Osteocyte (in vitro differentiated cells): ENCODE measurements at places on chromosomes 6 and 20. TPM values are rescaled to one million over a fixed set of nuclear protein-coding genes. Genes with fewer than 3 reads are reported as not detected.

DNA sequence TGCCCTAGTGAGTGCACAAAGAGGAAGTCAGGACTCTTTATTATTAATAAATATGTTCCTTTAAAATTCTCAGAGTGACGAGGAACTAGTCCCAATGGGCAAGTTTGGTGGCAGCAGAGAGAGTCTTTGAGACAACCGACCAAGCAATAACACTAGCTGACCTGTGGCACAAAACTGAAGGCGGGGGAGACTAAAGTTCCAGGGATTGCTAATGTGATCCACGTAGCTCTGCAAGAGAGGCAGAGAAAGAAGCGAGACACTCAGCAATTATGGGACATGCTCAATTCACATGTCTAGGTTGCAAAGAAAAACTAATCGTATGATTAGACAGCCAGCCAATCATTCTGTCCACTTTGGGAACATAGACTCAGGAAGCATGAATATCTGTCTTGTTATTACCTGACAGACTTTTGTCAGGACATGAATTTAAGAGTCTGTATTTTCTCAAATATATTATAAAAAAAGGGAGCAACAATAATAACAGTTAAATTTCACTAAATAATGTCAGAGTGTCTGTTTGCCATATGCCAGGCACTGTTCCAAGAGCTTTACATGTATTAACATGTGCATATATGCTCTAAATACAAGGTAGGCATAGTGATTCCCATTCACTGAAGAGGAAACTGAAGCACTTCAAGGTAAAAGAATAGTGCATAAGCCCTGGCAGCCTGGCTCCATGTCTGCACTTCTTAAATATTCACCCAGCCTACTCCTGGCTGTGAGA lies 81.0 kb downstream of the COL9A1 start:
- peaks cover 31% of the 10 kb centered on the region for H3K27me3 ChIP-seq
- no peak overlapping the region for H3K27ac ChIP-seq
- H3K36me3 ChIP-seq = no peaks in the 10 kb centered on the region
- H3K4me1 ChIP-seq = no peaks in the 10 kb centered on the region
- no peak overlapping the region for H3K4me3 ChIP-seq

GRCh38 chr6:130879826-130880225 lies 52.6 kb downstream of the SMLR1 start:
- H3K27me3 ChIP-seq = no peaks in the 10 kb centered on the region
- H3K4me3 ChIP-seq = no peak overlapping the region
- H3K4me1 ChIP-seq = no peaks in the 10 kb centered on the region
- peaks cover 3% of the 10 kb centered on the region for H3K36me3 ChIP-seq
- DNase-seq = no peak

DNA sequence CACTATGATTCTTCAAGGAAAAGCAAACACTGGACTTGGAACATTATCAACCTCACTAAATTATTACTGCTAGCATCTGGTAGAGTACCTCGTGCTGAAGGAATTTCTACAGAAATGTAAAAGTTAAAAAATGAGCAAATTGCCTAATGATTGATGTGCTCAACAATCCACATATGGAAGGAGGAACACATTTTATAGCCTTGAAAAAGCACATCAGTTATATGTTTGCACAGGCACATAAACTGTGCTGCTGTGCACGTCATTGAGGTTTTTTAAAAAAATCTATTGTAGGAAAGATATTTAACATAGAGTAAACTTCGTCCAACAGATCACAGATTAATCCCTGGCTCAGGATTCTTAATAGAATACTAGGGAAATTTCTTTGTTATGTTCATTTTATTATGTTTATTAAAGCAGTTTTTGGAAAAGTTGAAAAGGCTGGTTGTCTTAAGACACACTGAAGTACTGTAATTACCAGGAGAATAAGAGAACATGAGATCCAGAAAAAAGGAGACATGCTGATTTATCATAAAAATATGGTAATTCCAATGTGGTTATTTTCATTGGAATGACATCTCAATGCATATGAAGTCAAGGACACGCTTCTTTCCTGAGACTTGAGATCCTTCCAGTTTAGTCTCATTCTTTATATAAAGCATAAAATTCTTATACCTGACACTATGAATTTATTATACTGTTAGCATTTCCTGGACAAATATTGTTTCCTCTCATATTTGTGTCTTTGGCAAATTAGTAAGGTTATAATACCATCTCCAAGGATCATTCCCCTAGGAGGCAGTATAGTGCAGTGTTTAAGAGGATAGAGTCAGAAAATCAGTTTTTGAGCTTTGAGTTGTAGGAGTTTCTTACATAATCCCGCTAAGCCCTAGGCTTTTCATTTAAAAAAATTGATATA lies 511.1 kb downstream of the TENT5A start:
- no peaks in the 10 kb centered on the region for H3K27me3 ChIP-seq
- no peak for DNase-seq

DNA sequence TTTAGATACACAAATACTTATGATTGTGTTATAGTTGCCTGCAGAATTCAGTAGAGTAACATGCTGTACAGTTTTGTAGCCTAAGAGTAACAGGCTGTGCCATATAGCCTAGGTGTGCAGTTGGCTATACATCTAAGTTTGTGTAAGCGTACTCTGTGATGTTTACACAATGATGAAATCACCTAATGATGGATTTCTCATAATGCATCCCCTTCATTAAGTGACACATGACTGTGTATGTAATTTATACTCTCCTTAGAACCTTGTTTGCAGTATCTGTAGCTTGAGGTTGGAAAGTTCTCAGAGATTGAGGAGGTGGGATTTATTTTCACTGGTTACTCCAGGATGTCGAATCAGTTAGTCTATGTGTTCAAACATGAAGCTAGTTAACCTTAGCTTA lies 67.0 kb upstream of the TMEM30A start:
- H3K4me3 ChIP-seq = no peak overlapping the region
- H3K27ac ChIP-seq = no peak overlapping the region
- no peaks in the 10 kb centered on the region for H3K36me3 ChIP-seq

GRCh38 chr6:134741200-134741536 lies 208.7 kb downstream of the ALDH8A1 start:
- H3K4me1 ChIP-seq = peaks cover 30% of the 10 kb centered on the region
- DNase-seq = no peak
- no peaks in the 10 kb centered on the region for H3K36me3 ChIP-seq

The NMBR gene
- total RNA-seq = not detected in 2 replicates

The MACROD2 gene
- total RNA-seq = 0.73 and 2.5 TPM in 2 replicates

The PNPLA1 gene
- total RNA-seq = not detected in 2 replicates

The PPP1R16B gene
- not detected in 2 replicates for total RNA-seq

The HLA-DQA2 gene
- not detected in 2 replicates for total RNA-seq

DNA sequence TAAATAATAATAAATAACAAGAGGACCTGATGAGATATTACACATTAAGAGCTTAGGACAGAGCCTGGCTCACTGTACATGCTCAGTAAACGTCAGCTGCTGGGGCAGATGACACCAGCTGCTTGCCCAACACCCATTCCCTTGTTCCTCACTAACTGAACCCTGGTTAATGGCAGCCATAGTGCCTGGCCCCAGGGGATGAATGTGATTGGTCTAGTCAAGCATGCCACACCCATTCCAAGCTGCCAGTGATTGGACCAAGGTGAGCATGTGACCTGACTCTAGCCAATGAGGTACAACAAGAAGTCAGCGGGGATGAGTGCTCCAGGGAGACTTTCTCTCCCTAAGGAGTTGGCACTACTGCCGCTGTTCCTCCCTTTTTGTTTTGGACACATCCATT lies 85.1 kb upstream of the PTPN1 start:
- H3K27me3 ChIP-seq = no peaks in the 10 kb centered on the region
- H3K36me3 ChIP-seq = no peaks in the 10 kb centered on the region
- H3K4me1 ChIP-seq = peaks cover 17% of the 10 kb centered on the region
